ENCODE measurements at places on chromosomes 12 and 14. TPM values are rescaled to one million over a fixed set of nuclear protein-coding genes. Genes with fewer than 3 reads are reported as not detected.

REP15 gene
- 1.7 TPM for total RNA-seq

LRFN5 gene
- 56.8 TPM for total RNA-seq

GNB3 gene
- 0.74 TPM for total RNA-seq

FLVCR2 gene
- total RNA-seq, result 1.7 TPM

LRRC43 gene
- 0.98 TPM for total RNA-seq

NDUFA12 gene
- 61.7 TPM for total RNA-seq

FOXN4 gene
- 0.25 TPM for total RNA-seq

LMNTD1 gene
- total RNA-seq, result 1.2 TPM

ADAM20 gene
- 1.5 TPM for total RNA-seq

SPATS2 gene
- 36.4 TPM for total RNA-seq

PRH2 gene
- total RNA-seq, result not detected

TAS2R20 gene
- total RNA-seq, result 7.4 TPM

KLRF2 gene
- total RNA-seq, result not detected

CPNE8 gene
- total RNA-seq, result 36.1 TPM

IQSEC3 gene
- total RNA-seq, result 6.6 TPM

MANSC1 gene
- total RNA-seq, result 2.5 TPM

KCNC2 gene
- total RNA-seq, result 16.5 TPM

KCNJ8 gene
- 4.2 TPM for total RNA-seq

RDH16 gene
- 0.49 TPM for total RNA-seq

TGM1 gene
- 0.49 TPM for total RNA-seq
